Transverse colon (tissue), 4 donors: ENCODE measurements at places on chromosomes 12 and 14.

DNA sequence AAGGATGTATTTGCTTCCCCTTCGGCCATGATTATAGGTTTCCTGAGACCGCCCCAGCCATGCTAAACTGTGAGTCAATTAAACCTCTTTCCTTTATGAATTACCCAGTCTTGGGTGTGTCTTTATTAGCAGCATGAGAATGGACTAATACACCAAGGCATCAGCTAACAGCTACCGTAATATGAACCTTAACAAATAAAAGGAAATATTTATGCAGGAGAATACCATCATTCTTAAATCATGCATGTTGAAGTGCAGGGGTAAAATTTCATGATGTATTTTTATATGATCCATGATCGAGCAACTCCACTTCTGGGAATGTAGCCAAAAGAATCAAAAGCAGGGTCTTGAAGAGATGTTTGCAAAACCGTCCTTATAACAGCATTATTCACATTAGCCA lies 379.0 kb downstream of the NPAS3 start:
- no peak for DNase-seq

DNA sequence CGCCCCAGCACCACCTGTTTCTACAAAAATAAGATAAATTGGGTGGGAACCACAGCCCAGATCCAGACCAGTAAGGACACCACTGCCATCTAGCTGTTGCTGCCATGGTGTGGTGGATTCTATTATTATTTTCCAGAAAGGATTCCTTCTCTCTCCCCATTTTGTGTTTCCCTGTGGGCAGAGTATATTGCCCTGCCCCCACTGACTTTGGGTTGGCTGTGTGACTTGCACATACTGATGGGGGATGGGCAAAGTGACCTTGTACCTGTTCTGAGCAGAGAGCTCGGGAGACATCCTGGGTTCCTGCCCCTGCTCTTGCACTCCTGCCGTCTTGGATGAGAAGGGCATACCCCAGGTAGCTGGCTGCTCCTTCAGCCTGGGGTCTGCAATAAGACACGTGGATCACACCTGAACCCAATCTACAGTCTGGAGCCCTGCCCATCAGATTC lies 24.3 kb downstream of the MOAP1 start:
- DNase-seq = no peak

GRCh38 chr12:10140001-10140400 lies 10.0 kb upstream of the CLEC7A start:
- DNase-seq = no peak

DNA sequence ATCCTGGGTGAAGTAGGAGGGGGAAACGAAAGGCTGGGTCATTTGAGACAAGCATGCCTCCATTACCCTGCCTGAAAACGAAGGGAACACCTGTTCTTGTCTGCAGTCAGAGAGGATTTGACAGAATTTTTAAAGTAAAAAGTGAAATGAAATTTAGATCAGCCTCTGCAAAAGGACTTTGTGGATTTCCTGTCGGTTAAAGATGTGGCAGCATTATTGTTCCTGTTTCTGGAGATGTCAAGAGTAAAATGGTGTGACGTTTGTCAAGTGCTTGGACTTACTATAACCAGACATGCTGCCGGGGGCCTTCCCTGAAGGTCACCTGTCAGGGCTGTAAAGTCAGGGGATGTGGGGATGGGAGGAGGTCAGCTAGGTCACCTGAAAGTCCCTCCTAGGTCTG lies 32.0 kb downstream of the NRXN3 start:
- no peak for DNase-seq

- DNase-seq = no peak
Observed at GRCh38 chr14:45434221-45434620, 181.2 kb upstream of the MIS18BP1 start.

DNA sequence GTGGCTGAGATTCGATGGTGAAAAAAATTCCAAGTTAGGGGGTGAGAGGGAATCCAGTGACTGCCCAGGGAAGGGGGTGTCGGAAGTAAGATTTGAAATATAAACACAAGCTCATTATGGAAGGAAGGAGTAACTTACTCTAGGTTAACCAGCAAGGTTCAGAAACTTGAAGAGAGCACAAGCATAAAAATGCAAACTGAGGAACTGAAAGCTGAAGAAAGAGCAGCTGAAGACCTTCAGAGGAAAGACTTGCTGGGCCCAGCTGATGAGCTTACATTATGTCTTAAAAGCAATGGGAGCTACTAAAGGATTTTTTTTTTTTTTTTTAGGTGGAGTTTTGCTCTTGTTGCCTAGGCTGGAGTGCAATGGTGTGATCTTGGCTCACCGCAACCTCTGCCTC lies 189.7 kb upstream of the GRIN2B start:
- DNase-seq = no peak

- peak; percentile 51 for DNase-seq
Observed at GRCh38 chr12:116708826-116709756, 28.8 kb downstream of the SPRING1 start.

DNA sequence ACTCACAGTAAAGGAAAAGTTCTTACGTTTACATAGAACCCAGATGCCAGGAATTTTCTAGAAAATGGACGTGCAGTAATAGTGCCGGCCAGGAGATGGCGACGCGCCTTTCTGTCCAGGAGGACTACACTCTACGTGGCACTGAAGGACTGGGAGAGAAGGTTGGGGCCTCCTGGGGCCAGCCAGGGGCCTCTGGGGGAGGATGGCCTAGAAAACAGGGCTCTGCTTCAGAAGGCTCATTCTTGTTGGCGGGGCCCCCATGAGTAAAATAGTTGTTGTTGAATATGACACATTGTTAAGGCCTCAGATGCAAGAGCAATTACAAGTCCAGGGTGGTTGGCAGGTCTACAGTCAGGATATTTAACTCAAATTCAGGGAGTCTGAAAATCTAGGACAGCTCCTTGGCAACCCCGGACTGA lies 120.1 kb upstream of the MAX start:
- DNase-seq = peak; percentile 68

DNA sequence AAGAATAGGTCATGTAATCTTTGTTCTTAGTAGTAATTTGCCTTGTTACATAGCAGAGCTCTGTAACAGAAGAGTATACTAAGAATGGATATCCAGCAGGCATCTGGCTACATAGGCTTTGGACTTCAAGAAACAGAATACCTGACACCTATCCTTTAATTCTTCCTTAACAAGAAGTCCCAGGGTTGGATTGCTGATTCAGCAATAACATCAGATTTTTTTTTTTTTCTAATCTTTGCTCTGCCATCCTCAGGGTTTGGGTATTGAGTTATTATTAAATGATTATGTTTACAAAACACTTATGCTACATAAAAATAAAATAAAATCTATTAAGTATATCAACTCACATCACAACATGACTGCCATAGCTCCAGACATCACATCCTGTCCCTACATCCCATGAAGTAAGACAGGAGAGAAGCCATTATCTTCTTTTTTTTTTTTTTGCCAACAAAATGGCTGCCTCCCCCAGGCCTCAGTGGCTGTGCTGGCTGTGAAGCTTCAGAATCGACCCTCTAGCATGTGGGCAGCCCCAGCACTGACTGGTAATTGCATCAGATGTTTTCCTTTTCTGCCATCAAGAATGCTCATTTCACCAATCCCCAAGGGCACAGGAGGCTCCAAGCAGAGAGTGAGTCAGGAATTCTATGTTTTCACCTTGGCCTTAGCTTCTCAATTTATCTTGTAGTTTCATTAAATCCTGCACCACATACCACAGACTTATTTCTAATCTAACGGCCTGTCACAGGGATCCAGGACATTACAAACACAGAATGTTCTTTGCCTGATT lies 186.2 kb downstream of the DICER1 start:
- DNase-seq = no peak

- peak; percentile 75 for DNase-seq
Observed at GRCh38 chr14:67943947-67944346, 124.4 kb downstream of the RAD51B start.

DNA sequence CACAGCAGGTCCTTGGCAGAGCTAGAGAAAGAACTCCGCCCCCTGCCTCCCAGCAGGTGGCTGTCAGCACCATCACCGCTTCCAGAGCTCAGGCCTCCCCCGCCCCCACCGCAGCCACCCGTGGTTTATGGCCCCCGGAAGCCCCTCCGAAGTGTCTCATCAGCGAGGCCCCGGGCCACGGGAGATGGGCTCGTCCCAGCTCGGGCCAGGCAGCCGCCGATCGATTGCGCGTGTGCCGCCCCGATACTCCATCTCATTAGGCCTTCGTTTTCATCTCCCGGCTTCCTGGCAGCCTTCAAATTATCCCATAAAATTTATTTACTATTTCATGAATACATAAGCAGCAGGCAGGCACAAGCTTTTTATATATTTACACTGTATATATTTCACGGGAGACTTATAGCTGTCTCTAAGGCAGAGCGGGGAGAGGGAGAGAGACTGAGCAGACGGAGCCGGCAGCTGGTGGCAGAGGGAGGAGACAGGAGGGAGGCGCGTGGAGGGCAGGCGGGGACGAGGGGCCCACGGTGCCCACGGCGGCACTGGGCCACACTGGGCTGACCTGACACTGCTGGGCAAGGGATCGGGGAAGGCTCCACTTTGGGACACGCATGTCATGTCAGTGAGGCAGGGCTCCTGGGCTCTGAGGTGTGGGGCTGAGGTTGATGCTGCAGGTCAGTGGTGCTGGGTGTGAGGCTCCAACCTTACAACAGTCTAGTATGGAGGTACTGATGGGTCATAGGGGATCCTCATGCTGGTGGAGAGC lies 241.2 kb downstream of the RBM19 start:
- no peak for DNase-seq

GRCh38 chr12:68159681-68160304 lies at the start of gene IFNG:
Gene IFNG (minus strand): TSS chr12:68159740. CDS start chr12:68159615, 125 bp downstream.
- no peak for DNase-seq

GRCh38 chr14:22500954-22501726 lies 87.9 kb downstream of the DAD1 start:
- DNase-seq = no peak

DNA sequence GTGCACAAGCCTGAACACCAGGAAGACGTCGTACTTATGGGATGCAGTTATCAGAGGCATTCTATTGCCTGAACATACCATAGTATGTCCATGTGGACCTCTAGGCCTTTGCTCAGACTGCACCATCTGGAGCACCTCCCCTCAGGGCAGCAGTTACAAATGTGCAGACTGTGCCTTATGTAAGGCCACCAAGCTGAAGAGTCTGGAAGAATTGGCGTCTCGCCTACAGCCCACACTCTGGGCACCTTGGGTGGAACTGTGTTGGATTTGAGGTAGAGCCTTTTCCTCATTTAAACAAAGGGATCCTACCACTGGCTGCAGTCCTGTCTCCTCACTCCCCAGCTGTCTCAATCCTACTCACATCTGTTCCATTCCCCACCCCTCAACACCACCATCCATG lies 204.3 kb upstream of the FRMD6 start:
- DNase-seq = no peak

- DNase-seq = no peak
Observed at GRCh38 chr12:128235635-128236417, 31.1 kb upstream of the TMEM132C start.

DNA sequence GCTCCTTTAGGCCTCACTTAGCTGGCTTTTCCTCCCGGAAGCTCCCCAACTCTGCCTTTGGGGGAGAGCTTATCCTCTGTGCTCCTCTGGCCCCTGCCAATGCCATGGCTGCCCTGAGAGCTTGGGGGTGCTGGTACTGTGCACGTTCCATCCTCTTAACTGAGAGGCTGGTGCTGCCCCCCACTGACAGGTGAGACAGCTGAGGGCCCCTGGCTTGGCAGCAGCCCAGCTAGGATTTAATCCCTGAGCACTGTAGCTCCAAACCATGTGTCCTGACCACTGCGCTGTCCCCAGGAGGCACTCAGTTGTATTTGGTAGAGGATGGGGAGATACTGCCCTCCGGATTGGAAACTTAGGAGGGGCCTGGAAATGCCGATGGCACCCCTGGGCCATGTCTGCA lies 46.1 kb downstream of the UBE3B start:
- no peak for DNase-seq

- no peak for DNase-seq
Observed at GRCh38 chr12:21553329-21553675, 27.2 kb downstream of the SPX start.

GRCh38 chr14:66634876-66635275 lies 126.9 kb downstream of the GPHN start:
- no peak for DNase-seq

DNA sequence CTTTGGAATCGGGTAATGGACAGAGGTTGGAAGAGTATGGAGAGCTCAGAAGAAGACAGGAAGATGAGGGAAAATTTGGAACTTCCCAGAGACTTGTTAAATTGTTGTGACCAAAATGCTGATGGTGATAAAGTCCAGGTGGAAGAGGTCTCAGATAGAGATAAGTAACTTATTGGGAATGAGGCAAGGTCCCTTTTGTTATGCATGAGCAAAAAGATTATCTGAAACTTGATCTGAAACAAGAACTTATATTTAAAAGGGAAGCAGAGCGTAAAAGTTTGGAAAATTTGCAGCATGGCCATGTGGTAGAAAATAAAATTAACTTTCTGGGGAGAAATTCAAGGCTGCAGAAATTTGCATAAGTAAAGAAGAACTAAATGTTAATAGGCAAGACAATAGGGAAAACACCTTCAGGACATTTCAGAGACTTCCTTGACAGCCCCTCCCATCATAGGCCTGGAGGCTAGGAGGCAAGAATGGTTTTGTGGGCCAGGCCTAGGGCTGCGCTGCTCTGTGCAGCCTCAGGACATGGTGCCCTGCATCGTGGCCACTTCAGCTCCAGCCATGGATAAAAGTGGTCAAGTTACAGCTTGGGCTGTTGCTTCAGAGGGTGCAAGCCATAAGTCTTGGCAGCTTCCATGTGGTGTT lies 425.7 kb upstream of the PRICKLE1 start:
- DNase-seq = no peak

- no peak for DNase-seq
Observed at GRCh38 chr12:60602601-60603000, 1006.8 kb downstream of the SLC16A7 start.

- peak; percentile 33 for DNase-seq
Observed at GRCh38 chr14:35400648-35401421, 3.7 kb downstream of the NFKBIA start.

GRCh38 chr12:681568-682256 lies 18.5 kb upstream of the NINJ2 start:
- no peak for DNase-seq

DNA sequence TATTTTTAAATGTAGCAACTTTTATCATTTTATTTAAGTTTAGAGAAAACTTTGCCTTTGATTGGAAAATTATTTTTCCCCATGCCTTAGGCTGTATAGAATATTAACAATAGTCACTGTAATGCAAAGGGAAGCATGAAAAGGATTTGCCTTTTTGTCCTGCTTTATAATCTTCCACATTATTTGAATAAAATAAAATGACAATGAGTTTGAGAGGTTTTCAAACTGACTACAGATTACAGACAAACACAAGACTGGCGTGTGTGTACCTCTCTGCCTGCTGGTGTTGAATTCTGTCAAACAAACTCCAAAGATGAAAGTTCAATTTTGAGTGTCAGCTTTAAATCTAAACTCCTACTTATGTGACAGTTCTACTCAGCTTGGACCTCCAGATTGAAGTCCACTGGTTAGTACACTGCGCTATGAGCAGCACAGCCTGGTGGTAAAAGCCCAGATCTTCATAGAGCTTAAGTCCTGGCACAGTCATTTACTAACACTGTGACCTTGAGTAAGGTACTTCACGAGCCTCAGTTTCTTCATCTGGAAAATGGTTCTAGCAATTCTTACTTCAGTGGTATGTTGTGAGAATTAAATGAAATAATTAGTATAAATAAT lies 98.3 kb upstream of the CPNE8 start:
- DNase-seq = no peak
